Stimulated activated CD8-positive, alpha-beta memory T cell treated with anti-CD3 and anti-CD28 coated beads, Interleukin-2, amount 100 ng/mL, for 1 hour (primary cell): ENCODE measurements at places on chromosomes 6 and 20.

- DNase-seq, result no peak
Observed at GRCh38 chr6:137866200-137866913, 702 bp upstream of the TNFAIP3 start.

GRCh38 chr6:69090132-69090531 is 455.1 kb downstream of the ADGRB3 start:
- no peak for DNase-seq

GRCh38 chr6:46216879-46217278 is 46.1 kb upstream of the ENPP5 start:
- no peak for DNase-seq

DNA sequence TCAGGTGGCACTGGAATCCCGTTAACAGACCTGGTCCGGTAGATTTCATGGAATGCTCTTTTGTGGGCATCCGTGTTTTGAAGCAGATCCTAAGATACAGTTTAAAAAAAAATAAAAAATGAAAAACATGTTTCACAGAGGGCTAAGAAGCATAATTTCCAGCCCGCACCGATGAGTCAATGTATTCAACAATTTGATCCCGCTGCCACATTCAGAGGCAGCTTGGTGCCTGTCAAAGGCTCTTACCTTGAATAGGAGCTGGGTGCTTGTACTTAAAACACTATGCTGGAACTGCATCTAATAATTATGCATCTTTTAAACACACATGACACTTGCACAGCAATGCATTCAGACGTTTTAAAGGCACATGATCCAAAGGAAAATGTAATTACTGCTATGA is 164.8 kb downstream of the SYNE1 start:
- no peak for DNase-seq
